NCI-H460 (cell line): ENCODE measurements at places on chromosomes 2 and 18. TPM values are rescaled to one million over a fixed set of nuclear protein-coding genes. Genes with fewer than 3 reads are reported as not detected.

GRCh38 chr2:79200762-79201161 is 41.2 kb upstream of the REG3A start:
- DNase-seq: no peak

MC2R gene
- total RNA-seq: not detected in 2 replicates

GRCh38 chr2:96336104-96336775 is 674 bp downstream of the NCAPH start:
- DNase-seq: no peak

UCN gene
- 4.6 and 6.8 TPM in 2 replicates for total RNA-seq

DNA sequence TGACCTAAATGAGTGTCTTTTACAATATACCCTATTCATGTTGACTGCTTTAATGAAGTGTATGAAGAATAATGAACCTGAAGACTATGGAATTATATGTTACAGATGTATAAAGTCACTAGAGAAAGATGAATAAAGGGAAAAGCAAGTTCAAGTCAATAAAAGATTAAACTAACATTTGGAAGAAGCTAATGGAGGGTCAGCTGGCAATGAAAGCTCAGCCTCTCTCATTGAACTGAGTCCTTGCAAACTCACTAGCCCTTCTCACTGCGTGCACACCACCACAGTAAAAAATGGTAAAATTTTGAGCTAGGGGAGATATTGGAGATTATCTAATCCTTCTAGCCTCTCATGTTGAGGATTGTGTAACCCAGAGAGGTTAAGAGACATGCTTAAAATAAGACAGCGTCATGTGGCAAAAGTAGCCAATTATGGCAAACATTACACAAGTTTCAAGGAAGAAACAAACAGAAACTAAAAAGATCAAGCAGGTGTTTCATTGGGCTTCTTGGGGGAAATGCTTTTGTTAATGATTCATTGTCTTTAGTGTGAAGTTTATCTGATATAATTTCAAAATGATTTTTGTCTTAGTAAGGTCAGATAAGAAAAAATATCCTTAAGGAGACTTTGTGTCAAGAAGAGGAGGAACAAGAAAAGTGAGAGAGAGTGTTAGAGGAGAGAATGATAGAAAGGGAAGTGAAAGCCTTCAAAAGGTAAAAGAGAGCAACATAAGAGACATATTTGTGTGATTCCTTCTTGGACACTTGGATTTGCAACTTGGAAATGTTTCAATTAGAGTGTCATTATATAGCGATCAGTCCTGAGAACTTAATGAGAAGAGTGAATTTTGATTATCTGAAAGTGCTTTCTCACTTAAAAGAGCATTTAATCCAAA is 893.7 kb upstream of the FAM98A start:
- no peak for DNase-seq
